ENCODE measurements at places on chromosomes 16 and 17.

- DNase-seq: no peak
These were observed 27.2 kb downstream of the USP22 start for GRCh38 chr17:21015564-21015963.

GRCh38 chr16:11916524-11917285 lies 949 bp upstream of the GSPT1 start:
- DNase-seq: no peak

DNA sequence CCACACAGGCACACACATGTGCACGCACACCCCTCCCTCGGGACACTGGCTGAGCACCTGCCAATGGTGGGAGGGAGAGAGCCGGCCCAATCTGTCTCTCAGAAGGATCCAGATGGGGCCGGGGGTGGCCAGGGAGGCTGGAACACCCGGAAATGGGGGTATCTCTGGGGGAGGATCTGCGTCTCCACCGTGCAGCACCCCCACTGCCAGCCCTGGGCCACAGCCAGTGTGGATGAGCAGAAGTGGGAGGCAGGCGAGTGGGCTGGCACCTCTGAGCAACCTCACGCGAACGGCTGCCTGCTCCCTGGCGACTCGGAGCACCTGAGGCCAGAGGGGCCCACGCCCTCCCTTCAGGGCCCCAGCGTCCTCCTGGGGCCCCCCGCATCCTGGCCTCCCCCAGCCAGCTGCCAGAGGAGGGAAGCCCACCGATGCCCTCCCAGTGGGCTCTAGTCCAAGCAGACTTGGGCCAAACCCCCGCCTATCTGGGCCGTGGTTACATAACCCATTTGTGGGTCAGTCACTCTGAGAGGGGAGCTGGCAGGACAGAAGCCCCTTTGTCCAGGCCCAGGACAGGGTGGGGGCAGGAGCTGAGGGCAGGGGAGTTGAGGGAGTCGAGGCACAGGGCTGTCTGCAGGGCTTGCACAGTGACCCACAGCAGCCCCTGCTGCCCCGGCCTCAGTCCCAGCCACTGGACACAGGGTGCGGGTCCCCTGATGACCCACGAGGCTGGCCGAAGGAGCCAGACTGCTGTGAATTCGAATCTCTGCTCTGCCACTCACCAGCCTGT lies 5.6 kb downstream of the CASKIN1 start:
- no peak for DNase-seq

- DNase-seq: peak; percentile 69
These were observed 1.8 kb downstream of the TNS4 start for GRCh38 chr17:40499551-40500189.

DNA sequence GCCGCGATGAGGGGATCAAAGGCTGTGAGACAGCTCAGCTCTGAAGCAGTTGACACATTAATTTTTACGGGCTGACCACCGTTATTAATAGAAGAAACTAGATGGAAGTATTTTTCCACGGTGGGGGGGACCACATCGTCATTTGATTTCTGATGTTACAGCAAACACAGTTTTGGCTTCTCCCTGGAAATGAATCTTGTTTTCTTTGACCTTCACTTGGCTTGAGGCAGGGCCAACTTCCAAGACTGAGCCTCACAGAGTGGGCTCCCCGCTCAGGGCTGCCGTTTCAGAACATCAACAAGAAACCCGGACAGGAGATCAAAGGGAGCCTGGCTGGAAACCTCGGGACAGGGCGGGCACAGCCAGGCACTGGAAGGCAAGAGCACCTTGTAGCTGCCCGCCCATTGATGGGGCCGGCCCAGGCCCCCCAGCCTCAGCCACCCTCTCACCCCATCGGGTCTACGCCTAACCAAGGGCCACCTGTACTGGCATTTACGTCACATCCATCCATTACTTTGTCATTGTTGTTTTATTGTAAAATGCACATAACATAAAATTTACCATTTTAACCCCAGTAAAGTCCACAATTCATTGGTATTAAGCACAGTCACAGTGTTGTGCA lies 124.6 kb downstream of the C16orf95 start:
- no peak for DNase-seq

DNA sequence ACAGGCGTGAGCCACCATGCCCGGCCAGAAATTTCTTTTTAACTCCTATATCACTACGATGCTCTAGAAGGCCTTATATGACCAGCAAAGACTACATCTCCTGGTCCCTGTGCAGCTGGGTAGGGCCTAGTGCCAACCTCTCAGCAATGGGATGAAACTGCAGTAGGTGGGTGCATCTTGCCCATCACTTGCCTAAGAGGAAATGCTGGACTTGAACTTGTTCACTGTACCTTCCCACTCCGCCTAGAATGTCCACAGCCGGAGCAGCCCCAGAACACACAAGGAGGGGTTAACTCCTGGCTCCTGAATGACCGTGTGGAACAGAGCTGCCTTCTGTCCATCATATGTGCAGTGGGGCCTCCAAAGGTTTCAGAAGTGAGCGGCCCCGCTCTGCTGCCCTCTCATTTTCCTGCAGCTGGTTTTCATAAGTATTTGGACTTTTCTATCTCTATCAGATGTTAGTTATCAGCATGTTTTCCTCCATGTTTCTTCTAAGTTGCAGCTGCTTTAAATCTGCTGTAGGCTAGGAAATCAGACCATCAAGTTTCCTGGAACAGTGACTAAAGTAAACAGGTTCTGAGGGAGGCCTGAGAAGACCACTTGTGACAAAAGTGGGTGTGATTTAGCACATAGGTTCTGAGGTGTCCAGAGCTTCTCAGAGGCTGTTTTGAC lies 52.5 kb downstream of the WSB1 start:
- no peak for DNase-seq

- no peak for DNase-seq
These were observed 52.0 kb upstream of the ACSM2B start for GRCh38 chr16:20628213-20628612.

GRCh38 chr16:26614237-26614841 lies 452.4 kb upstream of the C16orf82 start:
- DNase-seq: no peak

DNA sequence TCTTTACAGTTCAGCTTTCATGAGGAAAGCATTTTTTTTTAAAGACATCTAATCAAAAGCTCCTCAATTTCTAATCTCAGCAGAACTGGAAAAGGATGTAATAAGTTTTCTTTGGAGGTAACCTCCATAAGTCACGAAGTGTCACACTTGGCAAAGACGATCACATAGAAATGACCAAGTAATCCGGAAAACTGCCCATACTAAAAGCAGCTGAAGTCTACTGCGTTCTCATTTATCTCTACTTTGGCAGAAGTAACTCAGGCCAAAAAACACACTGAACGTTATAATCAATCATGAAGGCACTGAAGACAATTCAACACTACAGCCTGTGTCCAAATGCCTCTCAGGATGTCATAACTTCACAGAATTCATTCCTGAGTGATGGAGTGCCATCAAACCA lies 39.8 kb downstream of the ERN1 start:
- no peak for DNase-seq

- no peak for DNase-seq
These were observed 102.8 kb upstream of the AXIN2 start for GRCh38 chr17:65664266-65664665.

- no peak for DNase-seq
These were observed 275.9 kb downstream of the STX8 start for GRCh38 chr17:9299695-9300094.

GRCh38 chr17:28686296-28686695 lies 24.3 kb downstream of the SUPT6H start:
- DNase-seq: no peak

GRCh38 chr16:79272141-79272577 lies 328.4 kb downstream of the MAF start:
- DNase-seq: no peak

GRCh38 chr16:54171626-54172537 lies 114.7 kb downstream of the IRX3 start:
- peak; percentile 40 for DNase-seq

GRCh38 chr17:73257516-73257915 lies 4.2 kb downstream of the CPSF4L start:
- DNase-seq: no peak

GRCh38 chr16:82900559-82900958 lies 273.8 kb downstream of the CDH13 start:
- no peak for DNase-seq

DNA sequence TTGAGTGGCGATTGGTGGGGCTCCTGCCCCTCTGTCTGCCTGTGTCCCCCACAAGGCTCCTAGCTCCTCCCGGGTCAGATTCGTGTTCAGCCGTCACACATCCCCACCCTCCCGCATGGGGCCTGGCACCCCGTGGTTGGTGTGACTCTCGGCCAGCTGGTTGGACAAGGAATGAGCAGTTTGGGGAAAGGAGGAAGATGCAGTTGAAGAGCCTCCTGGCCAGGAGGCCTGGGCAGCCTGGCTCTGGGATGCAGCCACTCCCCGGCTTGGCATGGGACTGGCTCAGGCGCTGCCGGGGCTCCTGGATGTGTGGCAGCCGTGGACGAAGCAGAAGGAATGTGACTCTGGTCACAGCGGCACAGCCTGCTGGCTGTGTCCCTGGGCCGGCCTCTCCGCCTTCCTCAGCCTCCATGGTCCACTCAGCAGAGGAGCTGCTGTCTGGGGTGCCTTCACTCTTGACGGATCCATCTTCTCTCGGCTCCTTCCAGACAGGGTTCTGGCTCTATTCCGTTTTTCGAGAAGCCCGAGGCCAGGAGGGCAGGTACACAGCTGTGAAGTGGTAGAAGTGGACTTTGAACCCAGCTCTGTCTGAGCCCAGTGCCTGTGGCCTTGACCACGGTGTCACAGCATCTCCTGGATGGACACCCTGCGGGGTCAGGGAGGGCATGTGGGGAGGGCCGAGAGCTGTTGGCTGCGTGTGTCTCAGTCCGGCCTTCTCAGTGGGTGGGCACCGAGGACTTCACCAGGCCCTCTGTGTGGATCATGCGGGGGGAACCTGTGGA lies 2.1 kb downstream of the TRAF7 start:
- no peak for DNase-seq

DNA sequence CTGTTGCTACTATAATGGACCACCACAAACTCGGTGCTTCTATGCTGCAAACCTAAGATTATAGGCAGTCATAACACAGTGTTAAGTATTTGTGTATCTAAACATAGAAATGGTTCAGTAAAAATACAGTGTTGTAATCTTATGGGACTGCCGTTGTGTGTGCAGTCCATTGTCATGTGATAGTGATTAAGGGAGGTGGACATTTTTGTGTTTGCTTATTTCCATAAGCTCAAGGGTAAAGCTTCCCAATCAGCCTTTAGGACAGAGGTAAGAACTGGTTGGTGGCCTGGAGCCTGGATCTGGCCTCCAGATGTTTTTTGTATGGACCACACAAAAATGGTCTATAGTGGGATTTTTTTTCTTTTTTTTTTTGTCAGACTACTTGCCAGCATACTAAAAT lies 29.9 kb downstream of the WWOX start:
- no peak for DNase-seq

GRCh38 chr17:2796164-2797125 lies at the start of gene RAP1GAP2:
RAP1GAP2 (plus strand) TSS chr17:2796438; CDS start chr17:2796528, 90 bp downstream.
- DNase-seq: no peak

GRCh38 chr16:3950343-3951193 lies 70.1 kb upstream of the CREBBP start:
- DNase-seq: no peak

DNA sequence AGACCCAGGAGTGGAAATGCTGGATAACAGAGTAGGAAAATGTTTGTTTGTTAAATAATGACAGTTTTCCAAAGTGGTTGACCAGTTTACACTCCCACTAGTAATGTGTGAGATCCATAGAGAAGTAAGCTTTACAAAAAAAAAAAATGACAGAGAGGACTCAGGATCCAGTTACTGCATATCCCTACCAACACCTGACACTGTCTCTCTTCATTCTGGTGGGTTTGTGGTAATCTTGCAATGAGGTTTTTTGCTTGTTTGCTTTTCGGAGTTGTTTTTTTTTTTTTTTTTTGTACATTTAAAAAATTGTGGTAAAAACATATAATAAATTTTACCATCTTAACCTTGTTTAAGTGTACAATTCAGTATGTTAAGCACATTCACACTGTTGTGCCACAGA lies 23.6 kb upstream of the HOXB9 start:
- no peak for DNase-seq

DNA sequence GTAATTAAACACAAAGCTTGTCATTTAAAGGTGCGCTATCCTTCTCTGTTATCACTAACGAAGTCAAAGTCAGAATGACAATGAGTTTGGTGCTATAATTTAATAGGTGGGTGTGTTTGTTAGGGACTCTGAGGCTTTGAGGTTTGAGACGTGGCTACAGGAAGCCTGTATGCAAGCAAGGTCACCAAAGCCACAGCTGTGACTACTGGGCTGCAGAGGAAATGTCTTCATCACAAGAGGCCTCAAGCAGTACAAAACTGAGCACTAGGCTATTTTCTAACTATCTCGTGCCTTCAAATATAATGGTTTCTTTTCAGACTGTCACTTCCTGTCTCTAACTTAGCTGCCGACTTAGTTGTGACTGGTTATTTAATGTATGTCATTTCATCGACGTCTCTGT lies 141.2 kb downstream of the AATF start:
- DNase-seq: no peak

GRCh38 chr16:75265911-75266701 lies 14.7 kb upstream of the BCAR1 start:
- DNase-seq: peak; percentile 89

DNA sequence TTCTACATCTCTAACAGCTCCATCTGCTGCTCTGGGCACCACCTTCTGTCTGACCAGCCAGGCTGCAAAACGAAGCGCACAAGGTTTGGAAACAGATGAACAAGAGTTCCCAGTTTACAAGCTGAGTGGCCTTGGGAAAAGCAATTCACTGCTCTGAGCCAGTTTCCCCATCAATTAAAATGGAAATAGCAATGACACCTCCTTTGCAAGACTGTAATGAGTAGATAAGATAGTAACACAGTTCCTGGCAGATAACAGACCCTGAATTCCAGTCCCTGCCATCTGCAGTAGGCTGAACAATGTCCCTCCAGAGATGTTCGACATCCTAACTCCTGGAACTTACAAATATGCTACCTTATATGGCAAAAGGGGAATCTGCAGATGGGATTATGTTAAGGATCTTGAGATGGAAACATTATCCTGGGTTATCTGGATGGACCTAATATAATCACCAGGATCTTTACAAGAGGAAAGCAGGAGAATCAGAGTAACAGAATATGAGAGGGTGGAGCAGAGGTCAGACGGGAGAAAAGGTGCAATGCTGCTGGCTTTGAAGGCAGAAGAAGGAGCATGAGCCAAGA lies 27.9 kb downstream of the CPPED1 start:
- DNase-seq: peak; percentile 84

GRCh38 chr16:4091240-4092012 lies 24.8 kb downstream of the ADCY9 start:
- no peak for DNase-seq

- DNase-seq: no peak
These were observed 32.9 kb downstream of the COPRS start for GRCh38 chr17:31825961-31826691.

DNA sequence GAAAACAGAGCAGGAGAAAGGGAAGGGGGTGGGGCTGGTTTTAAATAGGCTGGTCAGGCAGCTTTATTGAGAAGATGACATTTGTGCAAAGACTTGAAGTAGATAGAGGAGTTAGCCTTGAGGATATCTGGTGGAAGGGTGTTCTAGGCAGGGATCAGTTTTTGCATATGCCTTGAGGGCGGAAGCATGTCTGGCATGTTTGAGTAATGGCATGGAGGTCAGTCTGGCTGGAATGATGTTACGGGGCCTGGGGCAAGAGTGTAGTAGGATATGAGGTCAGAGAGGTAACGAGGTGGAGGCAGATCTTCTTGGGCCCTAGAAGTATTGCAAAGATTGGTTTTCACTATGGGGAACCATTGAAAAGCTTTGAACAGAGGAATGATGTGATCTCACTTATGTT lies 4.8 kb downstream of the RABEP1 start:
- DNase-seq: no peak
